Stimulated activated CD4-positive, alpha-beta T cell treated with anti-CD3 and anti-CD28 coated beads, Interleukin-1b, Interleukin-23, amount 100 ng/mL, for 1 hour (primary cell): ENCODE measurements at places on chromosomes 13 and 19.

- no peak for DNase-seq
These were observed at the start of gene GSX1 for GRCh38 chr13:27792393-27793218. GSX1 (plus strand) TSS chr13:27792483; CDS start chr13:27792691, 208 bp downstream.

- peak; percentile 73 for DNase-seq
These were observed 82.9 kb upstream of the CACNA1A start for GRCh38 chr19:13588957-13589833.

- DNase-seq: no peak
These were observed 6.9 kb downstream of the PIBF1 start for GRCh38 chr13:72788831-72789230.

DNA sequence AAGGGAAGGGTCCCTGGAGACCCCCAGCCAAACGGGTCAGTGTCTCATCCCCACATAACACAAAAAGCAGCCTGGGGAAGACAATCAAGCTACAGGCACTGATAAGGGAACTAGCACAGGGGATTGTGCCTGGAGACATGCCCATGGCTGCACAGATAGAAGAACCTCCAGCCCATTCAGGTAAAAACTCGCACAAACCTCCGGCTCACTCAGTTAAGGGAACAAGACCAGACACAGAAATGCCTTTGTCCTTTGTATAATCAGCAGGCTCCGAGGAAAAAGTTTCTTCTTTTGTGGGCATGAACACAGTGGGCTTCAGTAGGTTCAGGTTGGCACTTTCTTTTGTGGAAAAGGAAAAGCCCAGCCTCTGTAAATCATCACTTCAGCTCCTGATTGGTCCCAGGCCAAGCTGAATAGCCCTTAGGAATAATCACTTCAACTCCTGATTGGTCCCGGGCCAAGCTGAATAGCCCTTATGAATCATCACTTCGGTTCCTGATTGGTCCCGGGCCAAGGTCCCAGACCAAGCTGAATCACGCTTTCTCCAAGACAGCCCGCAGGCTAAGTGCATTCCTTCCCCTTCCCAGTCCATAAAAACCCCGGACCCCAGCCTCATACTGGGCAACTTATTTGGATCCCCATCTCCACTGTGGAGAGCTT lies 5.0 kb upstream of the ZNF230 start:
- no peak for DNase-seq

GRCh38 chr13:45325806-45326205 lies 15.2 kb downstream of the TPT1 start:
- no peak for DNase-seq

DNA sequence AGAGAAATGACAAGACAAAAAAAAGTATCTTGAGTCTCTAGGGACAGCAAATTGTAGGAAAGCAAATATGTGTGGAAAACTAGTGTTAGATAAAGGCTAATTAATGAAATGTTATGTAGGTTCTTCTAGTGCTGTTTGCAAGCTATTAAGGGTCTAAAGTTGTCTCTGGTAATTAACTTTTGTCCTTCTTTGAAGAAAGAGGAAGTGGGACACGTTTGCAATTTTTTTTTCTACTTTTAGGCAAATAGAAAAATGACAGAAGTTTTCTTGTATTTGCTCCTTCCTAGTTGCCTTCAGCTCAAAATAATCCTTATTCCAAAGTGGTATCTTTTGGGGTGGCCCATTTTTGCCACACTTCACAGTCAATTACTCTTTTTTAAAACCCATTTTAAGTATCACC lies 1877.7 kb upstream of the PRR20A start:
- no peak for DNase-seq

DNA sequence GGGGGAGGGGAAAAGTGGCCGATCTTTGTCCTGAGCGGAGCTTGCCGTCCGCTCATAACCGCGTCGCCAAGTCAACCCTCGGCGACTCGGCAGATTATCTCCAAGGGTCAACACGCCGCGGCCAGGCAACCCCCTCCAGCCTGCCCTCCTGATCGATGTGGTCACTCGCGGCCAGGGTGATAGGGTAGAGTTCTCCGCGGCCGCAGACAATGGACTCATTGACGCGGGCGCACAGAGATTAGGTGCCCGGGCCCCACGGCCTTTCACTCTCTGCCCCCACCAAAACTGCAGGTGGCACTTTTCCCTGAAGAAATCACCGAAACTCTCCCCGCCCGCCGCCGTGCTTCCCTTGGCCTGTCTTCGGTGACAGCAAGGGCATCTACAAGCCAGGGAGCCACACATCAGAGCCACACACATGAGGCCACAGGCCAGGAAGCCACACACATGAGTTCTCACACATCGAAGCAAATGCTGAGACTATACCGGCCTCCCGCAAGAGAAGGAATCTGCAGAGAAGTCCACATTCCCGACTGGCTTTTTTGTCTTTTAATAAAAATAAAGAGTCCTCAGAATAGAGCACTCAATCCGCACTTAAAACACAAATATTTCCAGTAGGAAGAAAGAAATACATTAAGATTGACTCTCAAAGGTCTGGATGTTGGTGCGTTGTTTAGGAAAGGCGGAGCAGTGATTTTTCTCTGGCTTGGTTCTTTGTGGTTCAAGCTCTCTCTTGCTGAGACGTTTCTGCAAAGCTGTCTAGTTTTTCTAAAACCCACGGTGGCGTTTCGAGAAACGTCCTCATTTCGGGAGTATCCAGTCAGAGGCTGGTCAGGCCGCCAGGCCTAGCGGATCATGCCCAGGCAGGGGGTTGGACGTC lies 1.5 kb upstream of the PDX1 start:
- DNase-seq: no peak

DNA sequence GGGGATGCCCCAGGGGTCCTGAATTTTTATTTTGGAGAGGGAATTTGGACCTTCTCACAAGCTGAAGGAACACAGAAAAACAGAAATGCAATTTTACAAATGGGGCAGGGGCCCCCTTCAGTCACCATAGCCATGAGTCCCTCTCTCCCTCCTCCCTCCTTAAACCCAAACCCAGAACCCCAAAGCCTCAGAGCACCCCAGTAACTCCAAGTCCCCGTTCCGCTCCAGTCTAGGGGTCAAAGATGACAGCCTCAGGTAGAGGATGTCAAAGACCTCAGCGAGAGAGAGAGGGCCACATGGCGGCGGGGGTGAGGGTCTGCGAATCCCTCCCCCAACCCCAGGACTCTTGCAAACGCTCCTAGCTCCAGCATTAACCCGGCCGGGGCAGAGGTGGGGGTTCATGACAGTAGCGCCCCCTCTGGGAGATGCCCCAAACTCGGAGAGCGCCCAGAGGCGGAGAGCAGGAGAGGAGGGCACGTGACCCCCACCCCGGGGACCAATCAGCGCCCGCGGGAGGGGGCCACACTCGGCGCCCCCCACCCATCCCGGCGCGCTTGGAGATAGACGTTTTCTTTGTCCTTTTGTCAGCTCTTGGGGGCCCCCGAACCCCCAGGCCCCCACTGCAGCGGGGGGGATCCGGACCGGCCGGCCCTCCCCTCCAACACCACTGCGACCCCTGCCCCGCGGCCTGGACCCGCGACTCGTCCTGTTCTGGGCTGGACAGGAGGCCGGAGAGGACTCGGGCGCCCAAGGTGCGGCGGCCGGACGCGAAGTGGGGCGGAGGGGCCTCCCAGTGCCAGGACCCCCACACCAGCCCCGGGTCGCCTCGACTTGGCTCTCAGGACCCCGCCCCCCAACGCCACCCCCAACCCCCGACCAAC lies 20.8 kb upstream of the SEMA6B start:
- no peak for DNase-seq

- no peak for DNase-seq
These were observed 167.8 kb downstream of the ABCC4 start for GRCh38 chr13:95133498-95133897.

- DNase-seq: no peak
These were observed 27.3 kb upstream of the ZSCAN5A start for GRCh38 chr19:56341948-56342347.

DNA sequence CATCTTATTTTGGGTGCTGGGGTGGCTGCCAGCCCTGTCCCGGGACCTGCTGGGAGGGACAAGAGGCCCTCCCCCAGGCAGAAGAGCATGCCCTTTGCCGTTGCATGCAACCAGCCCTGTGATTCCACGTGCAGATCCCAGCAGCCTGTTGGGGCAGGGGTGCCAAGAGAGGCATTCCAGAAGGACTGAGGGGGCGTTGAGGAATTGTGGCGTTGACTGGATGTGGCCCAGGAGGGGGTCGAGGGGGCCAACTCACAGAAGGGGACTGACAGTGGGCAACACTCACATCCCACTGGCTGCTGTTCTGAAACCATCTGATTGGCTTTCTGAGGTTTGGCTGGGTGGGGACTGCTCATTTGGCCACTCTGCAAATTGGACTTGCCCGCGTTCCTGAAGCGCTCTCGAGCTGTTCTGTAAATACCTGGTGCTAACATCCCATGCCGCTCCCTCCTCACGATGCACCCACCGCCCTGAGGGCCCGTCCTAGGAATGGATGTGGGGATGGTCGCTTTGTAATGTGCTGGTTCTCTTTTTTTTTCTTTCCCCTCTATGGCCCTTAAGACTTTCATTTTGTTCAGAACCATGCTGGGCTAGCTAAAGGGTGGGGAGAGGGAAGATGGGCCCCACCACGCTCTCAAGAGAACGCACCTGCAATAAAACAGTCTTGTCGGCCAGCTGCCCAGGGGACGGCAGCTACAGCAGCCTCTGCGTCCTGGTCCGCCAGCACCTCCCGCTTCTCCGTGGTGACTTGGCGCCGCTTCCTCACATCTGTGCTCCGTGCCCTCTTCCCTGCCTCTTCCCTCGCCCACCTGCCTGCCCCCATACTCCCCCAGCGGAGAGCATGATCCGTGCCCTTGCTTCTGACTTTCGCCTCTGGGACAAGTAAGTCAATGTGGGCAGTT lies 8.6 kb downstream of the CALM3 start:
- no peak for DNase-seq

GRCh38 chr13:33096886-33097605 lies 80.8 kb downstream of the KL start:
- DNase-seq: no peak

GRCh38 chr13:75325711-75326110 lies 156.3 kb downstream of the TBC1D4 start:
- DNase-seq: no peak

DNA sequence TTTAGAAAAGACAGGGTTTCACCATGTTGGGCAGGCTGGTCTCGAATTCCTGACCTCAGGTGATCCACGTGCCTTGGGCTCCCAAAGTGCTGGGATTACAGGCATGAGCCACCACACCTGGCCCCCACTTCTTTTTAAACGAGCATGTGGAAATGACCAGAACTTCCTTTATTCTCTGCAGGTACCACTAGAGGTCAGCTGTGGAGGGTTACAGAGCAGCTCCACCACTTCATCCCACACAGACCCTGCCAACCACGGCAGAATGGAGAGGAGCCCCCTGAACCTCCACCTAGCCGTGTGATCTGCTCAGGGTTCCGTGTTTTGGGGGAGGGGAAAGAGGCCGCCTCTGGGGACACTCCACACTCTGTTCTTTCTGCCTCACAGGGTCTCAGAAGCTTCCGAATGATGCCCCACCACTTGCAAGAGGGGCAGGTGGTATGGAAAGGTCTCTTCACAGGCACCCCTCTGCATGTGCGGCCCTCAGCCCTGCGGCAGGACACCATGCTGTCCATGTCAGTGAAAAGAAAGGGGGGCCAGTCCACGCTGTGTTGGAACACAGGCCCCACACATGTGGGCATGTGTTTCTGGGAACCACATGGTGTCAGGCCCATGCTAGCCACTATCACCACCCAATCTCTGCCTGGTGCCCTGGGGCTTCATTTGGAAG lies 465.0 kb downstream of the TSHZ3 start:
- no peak for DNase-seq

DNA sequence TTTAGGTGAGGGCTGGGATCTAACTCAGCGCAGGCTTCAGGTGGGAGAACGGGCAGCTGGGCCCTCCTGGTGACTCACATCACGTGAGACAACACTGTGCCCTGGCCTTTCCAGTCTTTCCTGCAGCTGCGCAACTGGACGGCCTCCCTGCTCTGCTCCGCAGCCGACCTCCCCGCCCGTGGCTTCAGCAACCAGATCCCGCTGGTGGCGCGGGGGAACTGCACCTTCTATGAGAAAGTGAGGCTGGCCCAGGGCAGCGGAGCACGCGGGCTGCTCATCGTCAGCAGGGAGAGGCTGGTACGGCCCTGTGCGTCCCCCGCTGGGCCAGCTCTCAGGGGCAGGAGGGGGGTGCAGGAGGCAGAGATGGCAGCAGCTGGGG lies 8.8 kb downstream of the SPPL2B start:
- no peak for DNase-seq

DNA sequence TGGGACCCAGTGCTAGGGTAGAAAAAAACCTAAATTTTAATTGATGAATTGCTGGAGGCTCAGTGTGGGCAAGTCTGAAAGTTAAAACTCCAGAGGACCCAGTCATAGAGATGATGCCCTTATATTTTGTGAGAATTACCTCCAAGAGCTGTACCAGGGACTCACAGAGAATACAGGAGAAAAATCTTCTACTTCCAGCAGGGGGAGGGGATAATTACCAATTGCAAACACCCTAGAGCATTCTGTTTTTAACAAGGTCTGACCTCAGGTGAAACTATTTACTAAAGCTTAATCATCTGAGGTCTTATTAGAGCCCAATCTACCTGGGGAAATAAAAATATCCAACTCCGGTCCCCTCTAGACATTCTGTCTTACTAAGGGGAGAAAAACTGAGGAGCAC lies 994.7 kb upstream of the MIR17HG start:
- DNase-seq: no peak

DNA sequence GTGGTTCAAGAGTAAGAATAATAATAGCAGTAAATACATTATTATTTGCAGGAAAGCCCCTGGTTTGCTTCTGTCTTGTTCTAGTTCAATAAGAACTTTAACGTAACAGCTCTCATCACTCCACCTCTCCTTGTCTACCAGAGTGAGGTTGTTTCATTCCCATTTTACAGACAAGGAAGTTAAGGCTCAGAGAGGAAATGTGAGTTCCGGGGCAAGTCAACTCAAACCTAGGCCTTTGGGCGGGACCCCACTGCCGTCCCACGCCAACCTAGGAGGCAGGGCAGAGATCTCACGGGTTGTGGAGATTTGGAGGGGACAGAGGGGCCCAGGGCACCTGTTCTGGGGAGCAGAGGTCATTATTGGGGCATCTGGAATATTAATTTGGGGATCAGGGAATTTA lies 1.5 kb downstream of the MAP4K1 start:
- no peak for DNase-seq

DNA sequence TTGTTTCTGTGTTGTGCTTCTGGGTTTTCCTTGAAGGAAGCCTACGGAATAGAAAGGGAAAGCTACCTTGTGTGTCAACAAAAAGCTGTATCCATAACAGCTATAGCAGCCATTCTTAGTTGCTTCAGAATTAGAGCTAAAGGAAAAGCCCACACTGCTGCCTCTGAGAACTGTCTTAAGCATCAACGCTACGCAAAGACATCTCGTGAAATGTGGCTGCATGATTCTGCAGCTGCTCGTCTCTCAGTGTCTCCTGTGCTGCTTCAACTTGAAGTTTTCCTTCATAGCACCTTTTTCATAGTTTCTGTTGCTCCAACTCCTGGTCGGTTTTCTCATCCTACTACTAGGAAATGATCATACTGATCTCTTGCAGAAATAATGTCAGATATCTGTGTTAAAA lies 140.9 kb upstream of the MAB21L1 start:
- no peak for DNase-seq
